Stimulated activated memory B cell treated with anti-CD40 and anti-IgM and Interleukin-4, amounts not matched to agents 10 μg/mL and 1 μg/mL and 100 μg/mL, for 72 hours (primary cell): ENCODE measurements at places on chromosomes 1 and 21.
A peak's percentile ranks its signal among the peaks of the same experiment; 100 is the strongest.

- no peak for ATAC-seq
- no peak overlapping the region for H3K4me3 ChIP-seq
- H3K27me3 ChIP-seq: no peaks in the 10 kb centered on the region
- peaks cover 50% of the 10 kb centered on the region for H3K4me1 ChIP-seq
Observed at GRCh38 chr1:24988558-24988912, 58.5 kb upstream of the RUNX3 start.

- no peaks in the 10 kb centered on the region for H3K27me3 ChIP-seq
- no peak overlapping the region for H3K4me3 ChIP-seq
- ATAC-seq: no peak
- H3K4me1 ChIP-seq: no peaks in the 10 kb centered on the region
- H3K36me3 ChIP-seq: peaks cover 19% of the 10 kb centered on the region
- H3K27ac ChIP-seq: peak overlapping the region; percentile 0
Observed at GRCh38 chr21:25979845-25980616, 190.5 kb downstream of the APP start.

DNA sequence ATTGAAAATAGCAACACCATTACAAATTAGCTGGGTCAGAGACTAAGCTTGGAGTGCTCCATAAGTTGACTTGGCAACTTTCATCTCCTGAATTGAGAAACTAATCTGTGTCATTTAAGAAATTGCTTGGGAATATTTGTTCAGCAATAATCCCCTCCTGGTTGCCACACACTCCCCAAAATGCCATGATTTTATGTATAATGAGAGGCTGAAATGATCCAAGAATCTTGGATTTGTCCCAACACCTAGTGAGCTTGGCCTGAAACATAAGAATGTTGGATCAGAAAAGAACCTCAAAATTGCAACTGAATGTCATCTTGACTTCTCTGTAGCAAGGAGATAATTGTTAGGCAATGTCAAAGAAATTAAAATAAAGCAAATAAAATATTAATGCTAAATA, 805.9 kb upstream of the ADAMTS5 start:
- no peak overlapping the region for H3K27ac ChIP-seq
- H3K4me3 ChIP-seq: no peak overlapping the region
- H3K36me3 ChIP-seq: no peaks in the 10 kb centered on the region
- no peaks in the 10 kb centered on the region for H3K4me1 ChIP-seq

- H3K27me3 ChIP-seq: peaks cover 13% of the 10 kb centered on the region
- no peak overlapping the region for H3K4me3 ChIP-seq
- ATAC-seq: peak; percentile 85
- peaks cover 23% of the 10 kb centered on the region for H3K4me1 ChIP-seq
Observed at GRCh38 chr1:212928323-212929291, 21.7 kb upstream of the VASH2 start.

GRCh38 chr1:79694241-79694640, 687.7 kb upstream of the ADGRL4 start:
- no peaks in the 10 kb centered on the region for H3K36me3 ChIP-seq
- H3K27me3 ChIP-seq: no peaks in the 10 kb centered on the region
- ATAC-seq: no peak
- no peak overlapping the region for H3K4me3 ChIP-seq
- no peak overlapping the region for H3K27ac ChIP-seq

DNA sequence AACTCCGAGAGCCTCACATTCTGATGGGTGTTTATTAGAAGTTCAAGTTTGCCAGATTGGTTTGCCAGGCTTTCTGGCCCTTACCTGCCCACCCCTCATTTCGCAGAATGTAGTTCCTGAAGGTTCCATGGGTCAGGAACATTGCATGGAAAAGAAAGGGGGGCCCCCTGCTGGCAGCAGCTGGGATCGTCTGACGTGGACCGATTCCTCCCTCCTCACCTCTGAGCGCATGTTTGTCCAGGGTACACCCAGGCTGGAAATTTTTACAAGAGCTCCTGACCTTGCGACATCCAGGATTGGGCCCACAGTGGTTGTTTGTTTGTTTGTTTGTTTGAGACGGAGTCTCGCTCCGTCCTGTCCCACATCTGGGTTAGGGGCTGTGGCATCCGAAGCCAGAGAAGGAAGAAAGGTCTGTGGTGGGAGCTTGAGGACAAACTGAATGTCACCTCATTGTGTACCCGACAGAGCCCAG, 126.0 kb upstream of the TMEM51 start:
- no peaks in the 10 kb centered on the region for H3K4me1 ChIP-seq
- H3K4me3 ChIP-seq: no peak overlapping the region
- no peaks in the 10 kb centered on the region for H3K36me3 ChIP-seq
- peaks cover 9% of the 10 kb centered on the region for H3K27me3 ChIP-seq

GRCh38 chr21:45926281-45926680, 55.3 kb upstream of the COL6A1 start:
- H3K4me3 ChIP-seq: no peak overlapping the region
- H3K4me1 ChIP-seq: peaks cover 4% of the 10 kb centered on the region
- H3K36me3 ChIP-seq: no peaks in the 10 kb centered on the region
- ATAC-seq: no peak
- H3K27ac ChIP-seq: no peak overlapping the region

DNA sequence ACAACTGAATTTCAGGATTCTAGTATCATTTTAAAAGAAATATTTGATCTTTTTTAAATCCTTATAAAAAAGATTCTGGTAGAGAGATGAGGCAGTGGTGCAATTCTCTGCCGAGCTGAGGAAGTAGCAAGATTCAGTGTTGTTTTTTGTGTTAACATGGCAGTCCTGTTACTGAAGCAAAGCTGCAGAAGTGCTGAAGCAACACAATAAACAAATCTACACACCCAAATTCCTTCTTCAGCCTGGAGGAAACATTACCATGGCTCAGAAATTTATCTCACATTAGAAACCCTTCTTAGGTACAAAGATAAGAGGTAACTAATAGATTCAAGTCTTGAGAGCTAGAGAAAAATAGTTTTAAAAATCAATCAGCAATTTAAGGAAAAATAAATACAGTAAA, 216.0 kb downstream of the DENND1B start:
- H3K27ac ChIP-seq: no peak overlapping the region
- no peaks in the 10 kb centered on the region for H3K27me3 ChIP-seq
- no peak overlapping the region for H3K4me3 ChIP-seq
- H3K4me1 ChIP-seq: no peaks in the 10 kb centered on the region
- no peak for ATAC-seq
- peaks cover 11% of the 10 kb centered on the region for H3K36me3 ChIP-seq

DNA sequence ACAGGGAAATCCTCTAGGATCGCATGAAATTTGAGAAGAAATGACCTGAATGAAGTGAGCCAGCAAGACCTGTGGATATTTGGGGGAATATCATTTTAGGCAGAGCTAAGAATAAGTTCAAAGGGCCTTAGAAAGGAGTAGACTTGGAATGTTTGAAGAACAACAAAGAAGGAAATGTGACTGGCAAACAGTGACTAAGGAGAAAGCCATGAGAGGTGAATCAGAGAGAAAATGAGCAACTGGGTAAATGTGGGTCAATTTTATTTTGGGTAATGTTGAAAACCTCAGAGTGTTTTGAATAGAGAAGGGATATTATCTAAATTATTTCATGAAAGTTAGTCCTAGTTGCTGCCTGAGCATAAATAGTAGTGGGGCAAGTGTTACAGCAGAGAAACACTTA, 672.8 kb downstream of the LMO4 start:
- no peak overlapping the region for H3K27ac ChIP-seq
- H3K4me3 ChIP-seq: no peak overlapping the region
- no peaks in the 10 kb centered on the region for H3K36me3 ChIP-seq
- no peak for ATAC-seq
- H3K27me3 ChIP-seq: peaks cover 13% of the 10 kb centered on the region

GRCh38 chr1:91751275-91751674, 134.7 kb downstream of the TGFBR3 start:
- no peak overlapping the region for H3K4me3 ChIP-seq
- no peak overlapping the region for H3K27ac ChIP-seq
- H3K36me3 ChIP-seq: no peaks in the 10 kb centered on the region
- no peak for ATAC-seq
- H3K27me3 ChIP-seq: peaks cover 5% of the 10 kb centered on the region
- H3K4me1 ChIP-seq: peaks cover 23% of the 10 kb centered on the region

- no peak overlapping the region for H3K4me3 ChIP-seq
- H3K4me1 ChIP-seq: no peaks in the 10 kb centered on the region
- no peak for ATAC-seq
- H3K27me3 ChIP-seq: peaks cover 44% of the 10 kb centered on the region
Observed at GRCh38 chr1:207925210-207925609, 14.3 kb upstream of the CD34 start.

DNA sequence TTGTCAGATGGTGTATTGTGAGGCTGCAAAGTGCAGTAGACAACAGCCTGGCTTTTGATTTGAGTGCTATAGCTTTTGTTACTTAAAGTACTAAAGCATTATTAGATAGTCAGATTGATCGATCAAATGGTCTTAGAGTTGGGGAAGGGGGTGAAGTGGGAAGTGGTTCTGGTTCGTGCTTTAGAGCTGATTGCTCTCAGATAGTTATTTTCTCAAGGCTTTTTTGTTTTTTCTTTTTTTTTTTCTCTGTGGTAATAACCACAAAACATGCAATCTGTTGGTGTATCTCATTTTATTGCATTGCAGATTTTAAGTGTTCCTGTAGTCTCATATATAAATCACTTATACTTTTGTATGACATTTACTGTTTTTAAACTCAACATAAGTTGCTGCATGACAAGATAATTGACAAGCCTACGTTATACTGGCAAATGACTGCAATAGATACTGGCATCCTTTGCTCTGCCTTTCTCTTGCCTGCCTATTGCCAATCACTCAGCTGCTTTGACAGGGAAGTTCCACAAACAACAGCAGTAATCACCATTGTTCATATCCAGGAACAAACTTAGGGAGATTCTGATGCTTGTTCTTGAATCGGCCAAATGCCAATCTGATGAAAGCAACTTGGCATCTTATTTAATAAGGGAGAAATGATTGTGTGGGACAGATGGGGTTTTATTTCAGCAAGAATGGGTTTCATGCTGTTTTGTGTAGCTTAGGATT, 125.0 kb upstream of the B3GALT2 start:
- ATAC-seq: no peak
- H3K4me3 ChIP-seq: no peak overlapping the region
- H3K4me1 ChIP-seq: no peaks in the 10 kb centered on the region
- H3K27me3 ChIP-seq: peaks cover 6% of the 10 kb centered on the region
- no peak overlapping the region for H3K27ac ChIP-seq
- H3K36me3 ChIP-seq: no peaks in the 10 kb centered on the region

DNA sequence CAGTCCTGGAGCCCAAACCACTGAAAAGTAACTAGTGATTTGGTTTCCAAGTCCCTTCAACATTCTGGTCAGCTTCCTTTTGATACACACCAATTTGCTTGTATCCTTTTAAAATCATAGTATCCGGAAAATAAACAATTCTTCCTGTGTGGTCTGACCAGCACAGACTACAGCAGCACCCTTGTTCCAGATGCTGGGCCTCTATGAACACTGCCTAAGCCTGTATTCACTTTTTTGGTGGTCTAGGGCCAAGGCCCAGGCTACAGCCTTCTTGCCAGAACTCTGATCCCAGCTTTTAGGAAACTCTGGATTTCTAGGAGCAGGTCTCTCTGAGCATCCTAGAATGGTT, 801 bp upstream of the DDAH1 start:
- no peak overlapping the region for H3K27ac ChIP-seq
- peaks cover 50% of the 10 kb centered on the region for H3K27me3 ChIP-seq
- peaks cover 10% of the 10 kb centered on the region for H3K4me1 ChIP-seq
- no peaks in the 10 kb centered on the region for H3K36me3 ChIP-seq
- ATAC-seq: no peak
- no peak overlapping the region for H3K4me3 ChIP-seq

DNA sequence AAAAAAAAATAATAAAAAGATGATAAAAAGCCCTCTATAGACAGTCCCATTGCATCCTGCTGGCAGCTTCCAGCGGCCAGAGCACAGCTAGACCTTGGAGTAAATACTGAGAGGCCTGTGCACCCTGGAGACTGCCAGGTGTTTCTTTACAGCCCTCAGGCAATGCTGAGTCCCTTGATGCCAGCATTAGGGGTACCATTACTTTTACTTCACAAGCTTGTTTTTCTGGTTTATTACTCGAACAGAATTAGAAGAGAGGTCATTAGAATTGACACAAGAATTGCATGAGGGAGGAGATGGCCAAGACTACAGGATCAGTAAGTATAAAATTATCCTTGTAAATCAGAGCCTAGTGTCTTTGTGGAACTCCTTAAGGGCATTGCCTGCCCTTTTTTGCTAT, 43.6 kb downstream of the AKNAD1 start:
- H3K4me1 ChIP-seq: no peaks in the 10 kb centered on the region
- peaks cover 9% of the 10 kb centered on the region for H3K27me3 ChIP-seq
- H3K4me3 ChIP-seq: no peak overlapping the region
- H3K36me3 ChIP-seq: peaks cover 8% of the 10 kb centered on the region

DNA sequence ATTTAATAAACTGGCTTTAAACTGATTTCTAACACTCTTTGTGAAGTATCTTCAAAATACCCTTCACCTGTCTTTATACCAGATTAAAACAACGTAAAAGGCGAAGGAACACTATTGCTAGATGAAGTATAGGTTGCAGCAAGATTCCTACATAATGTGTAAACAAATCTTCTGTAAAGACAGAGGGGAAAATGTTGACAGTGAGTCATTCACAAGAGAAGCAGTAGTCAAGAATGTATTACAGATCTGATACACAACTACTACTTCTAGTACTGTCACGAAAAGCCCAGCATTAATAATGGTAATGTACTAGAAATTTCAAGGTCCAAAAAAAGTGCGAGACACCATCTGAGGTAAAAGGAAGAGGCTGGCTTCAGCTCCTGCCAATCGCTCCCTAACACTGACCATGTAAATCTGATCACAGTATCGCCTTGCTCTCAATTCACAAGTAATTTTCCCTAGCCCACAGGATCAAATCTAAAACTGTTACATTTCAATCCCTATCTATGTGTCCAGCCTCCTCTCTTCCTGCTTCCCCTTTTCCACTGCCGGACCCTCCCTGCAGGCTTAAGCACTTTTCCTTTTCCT, 290.4 kb downstream of the AKT3 start:
- peaks cover 30% of the 10 kb centered on the region for H3K36me3 ChIP-seq
- H3K27me3 ChIP-seq: no peaks in the 10 kb centered on the region
- H3K27ac ChIP-seq: no peak overlapping the region
- H3K4me3 ChIP-seq: no peak overlapping the region
- ATAC-seq: no peak
- H3K4me1 ChIP-seq: no peaks in the 10 kb centered on the region

- H3K27ac ChIP-seq: peak overlapping the region; percentile 65
- peak overlapping the region; percentile 74 for H3K4me3 ChIP-seq
- ATAC-seq: no peak
- H3K27me3 ChIP-seq: peaks cover 10% of the 10 kb centered on the region
Observed at GRCh38 chr1:247906504-247907047, 11.2 kb downstream of the OR2W3 start.
